T-helper 17 cell (primary cell): ENCODE measurements at places on chromosomes 1 and 21.

- no peak for DNase-seq
- H3K4me3 ChIP-seq, result no peak overlapping the region
- H3K27me3 ChIP-seq, result no peaks in the 10 kb centered on the region
- H3K4me1 ChIP-seq, result peaks cover 6% of the 10 kb centered on the region
- no peak overlapping the region for H3K27ac ChIP-seq
Observed at GRCh38 chr1:25253911-25254310, 6.7 kb upstream of the RSRP1 start.

GRCh38 chr1:10839188-10839770 lies 42.8 kb upstream of the CASZ1 start:
- no peak overlapping the region for H3K27ac ChIP-seq
- DNase-seq, result no peak
- peaks cover 10% of the 10 kb centered on the region for H3K36me3 ChIP-seq
- H3K4me3 ChIP-seq, result no peak overlapping the region
- peaks cover 50% of the 10 kb centered on the region for H3K27me3 ChIP-seq

DNA sequence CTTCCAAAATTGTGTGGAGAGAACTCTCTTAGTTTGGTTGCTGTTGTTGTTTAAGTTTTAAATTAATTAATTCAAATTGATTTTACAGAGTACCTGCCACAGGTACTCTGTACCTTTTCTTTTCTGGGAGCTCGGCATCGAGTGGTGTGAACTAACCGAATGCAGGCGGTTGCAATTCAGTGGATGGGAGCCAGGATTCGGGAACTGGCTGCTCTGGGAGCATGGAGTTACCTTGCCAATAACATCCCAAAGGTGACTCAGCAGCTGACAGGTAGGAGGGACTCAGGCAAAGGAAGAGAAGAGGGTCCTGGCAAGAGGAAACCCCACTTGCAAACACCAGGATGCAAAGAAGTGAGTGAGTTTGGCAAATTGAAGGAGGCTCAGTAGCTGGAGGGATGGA lies 24.7 kb upstream of the KANK4 start:
- no peak overlapping the region for H3K4me3 ChIP-seq
- H3K27me3 ChIP-seq, result peaks cover 18% of the 10 kb centered on the region

DNA sequence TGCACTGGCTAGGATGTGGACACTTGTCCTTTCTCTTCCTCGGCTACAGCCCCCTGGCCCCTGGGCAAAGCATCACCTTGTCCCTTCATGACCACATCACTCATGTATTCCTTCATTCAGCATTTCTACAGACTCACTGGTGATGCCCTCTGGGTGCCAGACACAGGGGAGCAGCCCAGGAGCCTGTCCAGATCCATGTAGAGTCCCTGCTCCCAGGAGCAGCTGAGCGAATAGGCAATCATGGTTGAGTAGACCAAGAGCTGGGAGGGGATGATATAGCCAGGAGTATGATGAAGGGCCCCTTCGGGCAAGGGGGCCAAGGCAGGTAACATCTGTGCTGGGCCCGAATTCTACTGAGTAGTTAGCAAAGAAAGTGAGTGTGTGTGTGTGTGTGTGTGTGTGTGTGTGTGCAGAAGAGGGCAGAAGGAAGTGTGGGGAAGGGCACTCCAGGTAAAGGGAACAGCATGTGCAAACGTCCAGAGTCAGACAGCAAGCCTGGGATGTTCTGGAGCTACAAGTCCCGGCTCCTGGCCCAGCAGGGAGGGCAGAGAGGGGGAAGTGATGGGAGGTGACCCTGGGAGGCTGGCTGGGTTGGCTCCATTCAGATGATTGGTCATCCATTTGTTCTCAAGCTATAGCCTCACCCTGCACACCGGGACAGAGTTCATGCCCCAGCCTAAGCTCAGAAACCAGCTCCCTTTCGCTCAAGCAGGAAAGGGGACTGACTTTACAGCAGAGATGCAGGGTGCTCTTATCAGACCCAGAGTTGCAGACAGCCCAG lies 21.0 kb upstream of the PIK3CD start:
- H3K27me3 ChIP-seq, result no peaks in the 10 kb centered on the region
- no peak for DNase-seq
- H3K27ac ChIP-seq, result peak overlapping the region; percentile 97
- peak overlapping the region; percentile 94 for H3K4me3 ChIP-seq

DNA sequence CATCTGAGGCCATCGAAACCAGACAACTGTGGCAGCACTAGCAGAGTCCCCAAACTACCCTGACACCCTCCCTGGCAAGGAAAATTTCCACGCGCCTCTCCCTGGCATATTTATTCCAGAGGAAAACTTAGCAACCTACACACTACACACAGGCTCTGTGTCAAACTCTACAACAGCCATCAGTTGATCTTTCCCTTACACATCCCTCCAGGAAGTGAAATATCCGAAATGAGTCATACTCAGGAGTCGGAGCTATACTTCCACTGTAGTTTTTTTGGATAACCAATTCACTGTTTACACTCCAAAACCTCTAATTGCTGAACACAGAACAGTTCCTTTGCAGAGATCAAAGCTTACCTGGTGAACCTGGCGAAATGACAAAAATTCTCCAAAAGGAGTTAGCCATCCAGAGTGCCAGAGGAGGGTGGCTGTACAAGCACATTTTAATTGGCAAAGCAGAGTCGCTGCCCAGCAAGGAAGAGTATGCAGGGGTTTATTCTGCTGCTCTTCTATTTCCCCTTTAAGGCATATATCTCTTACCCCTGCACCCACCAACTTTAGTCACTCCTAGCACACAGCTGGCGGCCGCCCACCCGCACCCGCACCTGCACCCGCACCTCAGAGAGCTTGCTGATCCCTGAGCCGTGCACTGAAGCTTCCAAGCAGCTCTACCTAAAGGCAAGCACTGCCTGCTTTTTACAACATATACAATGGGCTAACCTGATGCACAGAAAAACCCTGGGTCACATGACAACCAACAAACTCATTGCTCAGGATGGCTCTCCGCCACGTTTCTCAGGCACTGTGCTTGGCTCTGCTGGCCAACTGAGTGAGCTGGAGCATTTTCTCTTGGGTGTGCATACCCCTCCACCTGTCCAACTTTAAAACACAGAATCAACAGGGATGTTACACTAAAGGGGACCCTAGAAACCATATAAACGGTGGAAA lies 54.9 kb downstream of the CAPZB start:
- no peaks in the 10 kb centered on the region for H3K36me3 ChIP-seq
- no peaks in the 10 kb centered on the region for H3K27me3 ChIP-seq
- H3K27ac ChIP-seq, result peak overlapping the region; percentile 93
- peaks cover 63% of the 10 kb centered on the region for H3K4me1 ChIP-seq

DNA sequence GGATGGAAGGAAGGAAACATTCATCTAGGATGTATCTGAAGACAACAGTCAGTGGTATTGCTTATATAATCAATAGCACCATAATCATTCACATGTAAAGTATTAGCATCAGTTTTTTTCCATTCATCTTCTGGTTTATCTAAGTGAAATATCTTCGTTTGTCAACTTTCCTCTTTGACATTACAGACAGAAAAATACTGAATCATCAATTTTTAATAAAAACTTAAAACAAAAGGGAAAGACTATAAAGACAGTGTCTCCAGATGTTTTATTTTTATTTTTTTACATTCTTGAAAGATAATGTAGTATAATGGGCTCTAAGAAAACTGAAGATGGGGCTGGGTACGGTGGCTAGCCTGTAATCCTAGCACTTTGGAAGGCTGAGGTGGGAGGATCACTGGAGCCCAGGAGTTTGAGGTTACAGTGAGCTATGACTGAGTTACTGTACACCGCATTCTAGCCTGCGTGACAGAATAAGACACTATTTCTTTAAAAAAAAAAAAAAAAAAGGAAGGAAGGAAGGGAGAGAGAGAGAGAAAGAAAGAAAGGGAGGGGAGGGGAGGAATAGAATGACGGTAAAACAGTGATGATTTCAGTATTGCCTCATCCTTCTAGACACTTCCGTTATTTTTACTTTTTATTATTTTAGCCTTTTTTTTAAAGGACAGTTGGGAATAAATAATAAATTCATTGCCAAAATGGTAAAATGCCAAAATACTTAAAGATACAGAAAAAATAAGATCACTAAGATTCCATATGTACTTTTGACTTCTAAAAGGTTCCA lies 89.5 kb downstream of the NRIP1 start:
- DNase-seq, result no peak
- H3K4me3 ChIP-seq, result no peak overlapping the region
- H3K36me3 ChIP-seq, result no peaks in the 10 kb centered on the region
- peak overlapping the region; percentile 24 for H3K27ac ChIP-seq

GRCh38 chr1:2856066-2856390 lies 54.5 kb upstream of the TTC34 start:
- H3K4me3 ChIP-seq, result no peak overlapping the region
- H3K36me3 ChIP-seq, result no peaks in the 10 kb centered on the region
- H3K27me3 ChIP-seq, result peaks cover 16% of the 10 kb centered on the region
- H3K4me1 ChIP-seq, result no peaks in the 10 kb centered on the region
- H3K27ac ChIP-seq, result no peak overlapping the region

GRCh38 chr1:190144650-190145049 lies 333.0 kb downstream of the BRINP3 start:
- no peaks in the 10 kb centered on the region for H3K36me3 ChIP-seq
- no peak overlapping the region for H3K27ac ChIP-seq
- no peak for DNase-seq
- no peaks in the 10 kb centered on the region for H3K27me3 ChIP-seq
- no peaks in the 10 kb centered on the region for H3K4me1 ChIP-seq
- H3K4me3 ChIP-seq, result no peak overlapping the region

GRCh38 chr1:108595507-108595906 lies 35.6 kb downstream of the EEIG2 start:
- no peaks in the 10 kb centered on the region for H3K27me3 ChIP-seq
- DNase-seq, result no peak
- peak overlapping the region; percentile 51 for H3K27ac ChIP-seq
- peak overlapping the region; percentile 57 for H3K4me3 ChIP-seq
- H3K4me1 ChIP-seq, result peaks cover 24% of the 10 kb centered on the region
- no peaks in the 10 kb centered on the region for H3K36me3 ChIP-seq

DNA sequence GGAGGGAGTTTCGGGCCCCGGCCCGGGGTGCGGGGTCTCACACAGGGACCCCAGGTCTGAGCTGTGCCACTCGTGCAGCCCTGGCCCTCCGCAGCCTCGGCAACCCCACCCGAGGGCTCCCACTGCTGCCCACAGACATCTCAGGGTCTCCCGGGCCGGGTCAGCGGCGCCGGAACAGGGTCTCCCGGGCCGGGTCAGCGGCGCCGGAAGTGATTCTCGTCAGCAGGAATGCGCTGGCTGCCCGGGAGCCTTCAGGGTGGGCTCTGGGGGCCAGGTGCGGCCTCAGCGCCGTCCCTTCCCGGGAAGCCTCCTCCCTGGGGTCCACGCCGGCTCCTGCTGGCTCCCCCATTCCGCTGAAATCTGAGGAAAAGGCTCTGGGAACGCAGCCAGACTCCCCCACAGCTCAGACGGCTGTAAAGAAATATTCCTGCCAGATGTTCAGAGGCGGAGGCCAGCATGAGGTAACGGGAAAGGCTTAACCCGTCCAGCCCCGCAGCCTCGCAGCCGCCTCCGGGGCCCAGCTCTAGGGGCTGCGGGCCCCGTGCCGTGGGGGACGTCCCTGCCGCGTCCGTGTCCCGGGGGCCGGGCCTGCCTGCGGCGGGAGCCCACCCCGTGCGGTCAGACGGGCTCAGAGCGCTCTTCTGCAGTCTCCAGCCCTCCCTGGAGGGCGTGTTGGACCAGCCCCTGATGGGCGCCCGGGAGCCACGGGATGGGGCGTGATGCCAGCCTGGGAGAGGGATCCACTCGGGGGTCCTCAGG lies 8.7 kb upstream of the COL6A1 start:
- H3K4me1 ChIP-seq, result peaks cover 4% of the 10 kb centered on the region
- H3K4me3 ChIP-seq, result peak overlapping the region; percentile 28
- H3K27me3 ChIP-seq, result peaks cover 9% of the 10 kb centered on the region
- H3K27ac ChIP-seq, result peak overlapping the region; percentile 78

- H3K27me3 ChIP-seq, result no peaks in the 10 kb centered on the region
- H3K27ac ChIP-seq, result peak overlapping the region; percentile 59
- H3K4me1 ChIP-seq, result peaks cover 16% of the 10 kb centered on the region
Observed at GRCh38 chr1:8463144-8463927, 145.4 kb downstream of the SLC45A1 start.

DNA sequence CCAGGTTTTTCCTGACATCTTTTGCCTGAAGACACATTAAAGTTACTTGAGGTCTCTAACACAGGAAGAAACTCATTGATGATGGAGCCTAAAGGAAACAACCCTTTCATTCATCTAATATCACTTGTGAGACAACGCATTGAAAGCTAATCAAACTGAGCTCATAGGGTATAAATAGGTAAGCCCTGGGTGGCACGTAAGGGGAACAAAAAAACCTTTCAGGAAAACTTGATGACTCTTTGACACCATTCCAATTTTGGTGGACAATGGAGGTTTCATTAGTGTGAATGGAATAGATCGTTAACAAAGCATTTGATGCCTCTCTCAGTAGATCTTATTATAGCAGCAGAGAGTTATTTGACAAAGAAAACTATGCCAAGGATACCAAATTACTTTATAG lies 80.7 kb upstream of the DUSP10 start:
- peaks cover 14% of the 10 kb centered on the region for H3K4me1 ChIP-seq
- H3K36me3 ChIP-seq, result no peaks in the 10 kb centered on the region
- H3K27me3 ChIP-seq, result no peaks in the 10 kb centered on the region
- no peak overlapping the region for H3K4me3 ChIP-seq
- DNase-seq, result no peak

DNA sequence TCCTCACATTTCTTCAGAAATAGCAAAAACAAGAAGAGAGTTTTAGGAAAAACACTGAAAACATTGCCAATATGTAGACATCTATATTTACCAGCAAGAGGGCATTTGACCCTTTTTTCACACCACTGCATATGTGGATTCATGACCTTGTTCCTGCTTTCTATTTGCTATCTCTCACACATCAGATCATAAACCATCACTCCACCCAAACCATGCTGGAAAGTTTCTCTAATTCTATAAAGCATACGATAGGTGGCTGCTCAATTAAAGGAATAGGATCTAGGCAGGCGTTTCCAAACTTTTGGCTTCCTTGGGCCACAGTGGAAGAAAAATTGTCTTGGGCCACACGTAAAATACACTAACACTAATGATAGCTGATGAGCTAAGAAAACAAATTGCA lies 35.6 kb upstream of the SAMD13 start:
- no peaks in the 10 kb centered on the region for H3K27me3 ChIP-seq
- no peak overlapping the region for H3K27ac ChIP-seq
- H3K36me3 ChIP-seq, result peaks cover 2% of the 10 kb centered on the region
- H3K4me1 ChIP-seq, result peaks cover 4% of the 10 kb centered on the region
- DNase-seq, result no peak

- no peak overlapping the region for H3K27ac ChIP-seq
- peaks cover 11% of the 10 kb centered on the region for H3K4me1 ChIP-seq
- H3K36me3 ChIP-seq, result peaks cover 6% of the 10 kb centered on the region
Observed at GRCh38 chr1:247854899-247855545, 2.0 kb upstream of the TRIM58 start.
